ENCODE measurements at places on chromosomes 13 and 19.

DNA sequence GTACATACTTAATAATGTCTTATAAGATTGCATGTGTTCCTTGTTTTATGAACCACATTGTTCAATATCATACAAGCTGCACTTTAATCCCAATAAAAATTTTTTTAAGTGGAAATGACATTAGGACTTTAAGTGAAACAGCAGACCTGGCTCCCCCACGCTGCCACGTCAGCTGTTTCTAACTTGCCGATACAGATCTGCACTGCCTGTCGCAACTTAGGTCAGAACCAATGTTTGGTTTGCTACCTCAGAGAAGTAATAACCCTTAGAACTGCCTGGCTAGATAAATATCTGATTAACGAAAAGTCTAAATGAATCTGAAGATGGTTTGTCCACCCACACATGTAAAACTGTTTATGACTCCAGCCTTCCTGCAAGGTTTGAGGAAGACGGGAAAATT lies 327.5 kb upstream of the DACH1 start:
- DNase-seq, result no peak

DNA sequence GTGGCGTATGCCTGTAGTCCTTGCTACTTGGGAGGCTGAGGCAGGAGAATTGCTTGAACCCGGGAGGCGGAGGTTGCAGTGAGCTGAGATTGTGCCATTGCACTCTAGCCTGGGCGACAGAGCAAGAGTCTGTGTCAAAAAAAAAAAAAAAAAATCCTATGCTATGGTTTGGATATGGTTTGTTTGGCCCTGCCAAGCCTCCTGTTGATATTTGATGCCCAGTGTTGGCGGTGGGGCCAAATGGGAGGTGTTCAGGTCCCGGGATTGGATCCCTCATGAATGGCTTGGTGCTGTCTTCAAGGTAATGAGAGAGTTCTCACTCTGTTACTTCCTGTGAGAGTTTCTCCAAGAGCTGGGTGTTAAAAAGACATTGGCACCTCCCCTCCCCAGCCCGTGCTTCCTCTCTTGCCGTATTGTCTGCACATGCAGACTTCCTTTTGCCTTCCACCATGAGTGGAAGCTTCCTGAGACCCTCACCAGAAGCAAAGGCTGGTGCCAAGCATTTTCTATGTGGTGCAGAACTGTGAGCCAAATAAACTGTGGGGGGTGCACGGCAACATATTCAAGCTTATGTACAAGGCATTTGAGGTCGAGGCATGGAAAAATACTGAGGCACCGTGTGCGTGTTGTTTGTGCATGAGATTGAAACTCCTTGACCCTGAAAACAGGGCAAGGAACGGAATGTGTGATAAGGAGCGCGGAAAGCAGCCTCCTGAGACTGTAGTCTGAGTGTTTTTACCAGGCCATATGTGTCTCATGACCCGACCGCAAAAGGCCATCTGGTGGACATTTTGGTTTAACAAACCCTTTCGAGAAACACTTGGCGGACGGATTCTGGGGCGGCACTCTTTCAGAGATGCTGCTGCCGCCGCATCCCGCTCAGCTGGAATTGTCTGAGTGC lies 7.3 kb downstream of the SIGLEC9 start:
- DNase-seq, result no peak

- no peak for DNase-seq
These were observed 30.8 kb downstream of the FAM124A start for GRCh38 chr13:51252954-51253532.

GRCh38 chr13:21060338-21061028 lies 903 bp downstream of the LATS2 start:
- no peak for DNase-seq

DNA sequence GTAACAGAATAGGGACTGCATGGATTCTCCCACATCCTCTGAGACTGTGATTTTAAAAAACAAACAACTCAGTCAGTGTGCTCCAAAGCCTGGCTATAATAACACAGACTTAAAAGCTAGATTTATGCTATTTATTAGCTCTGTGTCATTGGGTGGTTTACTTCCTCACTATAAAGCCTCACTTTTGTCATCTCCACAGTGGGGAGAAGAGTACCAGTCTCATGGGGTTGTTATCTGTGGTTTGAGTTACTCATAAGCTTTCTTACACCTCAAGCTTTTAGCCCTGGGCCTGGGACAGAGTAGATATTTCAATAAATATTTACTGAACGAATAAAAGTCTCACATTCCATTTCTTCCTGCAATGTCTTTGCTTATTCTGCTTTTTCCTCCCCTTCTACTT lies 5.3 kb downstream of the RNASEH2B start:
- no peak for DNase-seq

DNA sequence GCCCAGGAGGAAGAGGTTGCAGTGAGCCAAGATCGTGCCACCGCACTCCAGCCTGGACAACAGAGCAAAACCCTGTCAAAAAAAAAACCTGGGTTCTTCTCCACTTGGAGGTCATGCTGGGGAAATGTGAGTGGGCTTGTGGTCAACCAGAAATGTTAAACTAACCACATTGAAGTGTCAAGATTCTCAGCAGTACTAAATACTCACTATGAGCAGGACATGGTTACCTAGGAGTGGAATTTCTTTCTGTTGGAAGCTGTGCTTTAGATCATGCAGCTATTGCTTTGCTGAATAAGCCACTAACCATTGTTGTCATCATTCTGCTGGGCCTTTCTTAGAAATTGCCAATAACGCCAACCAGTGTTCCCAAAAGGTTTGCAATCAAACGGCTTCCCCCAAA lies 253.3 kb upstream of the TSHZ3 start:
- DNase-seq, result peak; percentile 5

DNA sequence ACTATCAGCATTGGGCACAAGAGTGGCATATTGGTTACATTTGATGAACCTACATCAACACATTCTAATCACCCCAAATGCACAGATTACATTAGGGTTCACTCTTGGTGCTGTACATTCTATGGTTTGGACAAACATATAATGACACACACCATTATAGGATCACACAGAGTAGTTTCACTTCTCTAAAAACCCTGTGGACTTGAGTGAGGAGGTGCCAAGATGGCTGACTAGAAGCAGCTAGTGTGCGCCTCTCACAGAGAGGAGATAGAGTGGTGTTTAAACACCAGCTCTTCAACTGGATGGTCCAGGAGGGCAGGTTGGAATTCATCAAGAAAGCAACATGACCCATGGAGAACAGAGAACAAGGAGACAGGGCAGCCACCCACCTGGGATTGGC lies 265.6 kb downstream of the TDRD3 start:
- DNase-seq, result no peak

GRCh38 chr13:38947054-38947453 lies 43.6 kb downstream of the STOML3 start:
- DNase-seq, result no peak

- peak; percentile 45 for DNase-seq
These were observed 10.6 kb upstream of the UBE2S start for GRCh38 chr19:55418185-55418584.

DNA sequence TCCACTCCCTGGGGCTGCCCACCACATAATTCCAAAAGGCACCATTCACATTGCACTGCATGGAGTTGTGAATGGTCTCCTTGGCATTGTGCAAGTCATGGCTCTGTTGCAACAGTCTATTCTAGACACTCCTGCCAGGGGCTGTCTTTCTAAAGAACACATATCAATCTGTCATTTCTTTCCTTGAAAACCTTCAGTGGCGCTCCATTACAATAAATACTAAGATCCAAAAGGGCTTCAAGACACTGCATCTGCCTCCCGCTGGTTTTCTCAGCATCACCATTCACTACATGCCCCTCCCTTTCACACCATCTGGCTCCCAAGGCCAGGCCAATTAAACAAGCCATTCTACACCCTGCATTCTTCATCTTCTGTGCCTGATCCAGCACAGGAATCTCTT lies 32.2 kb upstream of the TM9SF2 start:
- DNase-seq, result no peak

- DNase-seq, result no peak
These were observed 1.7 kb upstream of the MTMR6 start for GRCh38 chr13:25288966-25289365.

GRCh38 chr13:98576200-98576945 lies 534 bp downstream of the STK24 start:
- DNase-seq, result no peak

GRCh38 chr13:40664350-40665125 lies 1.9 kb downstream of the FOXO1 start:
- peak; percentile 20 for DNase-seq

- DNase-seq, result peak; percentile 97
These were observed at the start of gene GPX4 for GRCh38 chr19:1103708-1104310. GPX4 (plus strand) TSS chr19:1103994; CDS start chr19:1104044, 50 bp downstream.

GRCh38 chr13:98054301-98054700 lies 88.6 kb upstream of the FARP1 start:
- no peak for DNase-seq

- DNase-seq, result no peak
These were observed 2.8 kb downstream of the ERFL start for GRCh38 chr19:41925208-41926003.

GRCh38 chr19:28582796-28583195 lies 630.2 kb downstream of the UQCRFS1 start:
- DNase-seq, result no peak

DNA sequence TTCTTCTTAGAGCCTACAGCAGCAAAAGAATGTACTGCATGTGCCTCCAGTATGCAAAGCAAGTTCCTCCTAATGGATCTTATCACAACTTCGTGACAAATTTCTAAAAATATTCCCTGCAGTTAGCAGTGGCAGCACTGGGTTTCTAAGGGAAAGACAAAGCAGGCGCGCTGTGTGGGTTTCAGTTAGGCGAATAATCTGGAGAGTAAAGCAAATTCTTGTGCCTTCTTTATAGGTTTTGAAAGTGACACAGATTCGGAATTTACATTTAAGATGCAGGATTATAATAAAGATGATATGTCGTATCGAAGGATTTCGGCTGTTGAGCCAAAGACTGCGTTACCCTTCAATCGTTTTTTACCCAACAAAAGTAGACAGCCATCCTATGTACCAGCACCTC lies 167.9 kb downstream of the LMO7 start:
- DNase-seq, result no peak

DNA sequence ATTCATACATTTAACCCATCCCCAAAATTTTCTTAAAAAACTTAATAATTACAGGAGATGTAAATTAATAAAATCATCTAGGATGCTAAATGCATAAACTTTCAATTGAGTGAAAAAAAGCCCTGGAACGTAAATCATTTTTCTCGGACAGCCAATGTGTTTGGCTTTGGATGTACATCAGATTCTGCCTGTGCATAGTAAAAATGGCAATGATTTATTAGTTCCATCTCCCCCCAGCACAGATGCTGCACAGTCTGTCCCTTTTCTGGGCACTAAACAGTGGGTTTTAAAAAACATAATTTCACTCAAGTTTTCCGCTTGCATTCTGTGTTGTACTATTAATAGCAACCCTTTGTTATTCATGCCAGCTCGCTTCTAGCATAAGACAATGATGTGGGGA lies 147.7 kb downstream of the TM9SF2 start:
- DNase-seq, result no peak

- no peak for DNase-seq
These were observed 7.2 kb upstream of the SERTM1 start for GRCh38 chr13:36666477-36667229.
